ENCODE measurements at places on chromosomes 3 and 15.

GRCh38 chr15:90685591-90686434 lies 31.3 kb upstream of the BLM start:
- no peak for DNase-seq

DNA sequence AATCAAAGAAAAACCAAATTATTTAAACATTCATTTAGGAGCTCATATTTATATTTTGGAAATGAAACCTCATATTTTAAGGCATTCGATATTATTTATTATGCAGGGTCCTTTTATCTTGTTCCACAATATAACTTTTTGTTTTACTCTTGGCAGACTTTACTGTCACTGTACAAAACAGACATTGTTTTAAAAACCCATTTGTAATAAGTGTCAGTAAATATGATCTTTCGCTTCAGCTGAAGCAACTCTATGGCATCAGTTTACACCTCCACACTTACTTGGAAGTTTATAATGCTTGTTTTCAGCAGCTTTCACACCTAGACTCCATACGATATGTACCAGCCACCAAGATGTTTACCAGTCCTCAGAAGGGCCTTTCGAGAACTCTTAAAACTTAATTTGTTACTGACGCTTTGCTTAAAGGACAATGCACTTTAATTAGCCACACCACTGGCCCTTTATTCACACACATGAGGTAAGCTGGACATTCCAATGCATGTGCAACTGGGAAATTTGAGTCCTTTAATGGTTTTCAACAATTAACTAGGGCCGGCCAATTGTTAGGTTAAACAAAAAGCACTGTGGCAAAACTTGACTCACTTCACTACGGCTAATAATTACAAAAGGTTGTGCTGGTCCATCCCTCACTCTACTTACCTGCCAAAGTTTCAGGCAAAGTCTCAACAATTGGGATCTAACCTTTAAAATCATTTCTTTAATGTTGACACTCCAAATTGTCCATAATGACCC lies 16.7 kb downstream of the WWTR1 start:
- no peak for DNase-seq

DNA sequence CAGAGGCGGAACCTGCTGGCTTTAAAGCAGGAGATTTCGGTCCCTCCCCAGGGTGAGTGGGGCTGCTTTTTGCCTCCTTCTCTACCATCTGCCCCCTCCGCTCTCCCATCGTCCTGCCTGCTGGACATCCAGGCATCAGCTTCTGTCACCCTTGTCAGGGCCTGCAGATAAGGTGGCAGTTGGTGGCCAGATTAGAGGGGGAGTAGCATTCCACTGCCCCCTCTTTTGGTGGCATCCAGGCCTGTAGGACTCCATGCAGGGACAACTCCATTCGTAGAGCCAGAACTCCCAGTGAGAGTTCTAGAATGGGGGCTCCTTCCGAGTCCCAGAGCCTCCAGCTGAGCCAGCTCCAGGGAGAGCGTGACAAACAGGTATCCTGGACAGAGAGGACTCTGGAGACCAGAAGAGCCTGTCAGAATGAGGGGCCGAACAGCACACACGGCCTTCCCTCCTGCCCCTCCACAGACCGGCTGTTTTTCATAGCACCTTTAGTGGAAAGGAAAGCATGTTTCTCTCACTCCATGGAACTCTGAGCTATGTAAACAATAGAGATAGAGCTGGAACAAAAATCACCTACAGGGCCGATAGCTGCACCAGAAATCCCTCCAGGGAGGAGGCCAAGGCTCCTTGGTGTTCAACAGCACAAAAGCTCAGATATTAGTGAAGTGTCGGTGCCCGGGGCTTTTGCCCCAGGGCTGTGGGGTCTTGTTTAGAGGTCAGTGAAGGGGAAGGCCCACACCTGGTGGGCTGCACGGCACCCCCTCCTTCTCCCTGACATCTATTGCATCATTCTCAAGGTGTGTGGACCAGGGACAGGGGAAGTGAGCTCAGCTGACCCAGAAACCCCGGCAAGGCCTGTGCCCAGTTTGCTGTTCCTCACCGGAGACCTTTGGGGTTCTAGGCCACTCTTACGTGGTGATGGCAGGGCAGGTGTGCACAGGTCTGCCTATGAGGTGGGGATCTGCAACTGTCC lies 34.2 kb downstream of the MAGEF1 start:
- DNase-seq: no peak

DNA sequence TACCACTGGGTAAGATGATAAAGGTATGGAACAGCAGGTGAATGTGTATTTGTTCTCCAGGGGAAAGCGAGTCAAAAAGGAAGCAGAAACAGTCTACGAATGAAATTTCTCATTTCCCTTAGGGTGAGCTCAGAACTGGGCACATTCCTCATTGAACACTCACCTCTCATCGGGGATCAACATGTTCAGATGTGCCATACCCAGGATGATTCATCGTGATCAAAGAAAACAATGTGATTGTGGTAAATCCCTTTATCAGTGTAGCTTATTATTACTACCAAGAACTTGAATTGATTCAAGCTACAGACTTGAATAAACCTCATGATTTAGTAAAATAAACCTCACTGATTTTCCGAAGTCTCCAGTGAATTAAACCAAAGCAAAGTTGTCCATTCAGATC lies 72.1 kb downstream of the GJD2 start:
- no peak for DNase-seq

DNA sequence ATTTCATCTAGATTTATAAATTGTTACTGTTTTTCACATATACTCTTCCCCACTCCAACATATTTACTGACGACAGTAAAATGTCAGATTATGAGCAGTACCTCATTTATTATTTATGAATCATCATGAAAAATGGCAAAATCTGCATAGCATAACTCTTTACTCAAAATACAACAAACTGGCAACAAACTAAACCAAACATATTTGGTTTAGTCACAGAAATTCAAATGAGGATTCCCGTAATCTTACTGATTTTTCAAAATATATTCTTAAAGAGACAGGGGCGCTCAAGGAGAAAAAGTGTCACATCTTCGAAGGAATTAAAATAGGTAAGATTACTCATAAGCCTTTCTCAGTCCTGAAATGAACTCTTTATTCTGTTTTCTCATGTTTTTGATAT lies 3.0 kb upstream of the GPR87 start:
- DNase-seq: no peak

GRCh38 chr3:186826410-186826975 lies 16.0 kb upstream of the ADIPOQ start:
- DNase-seq: no peak

- no peak for DNase-seq
These were observed 21.2 kb downstream of the IL5RA start for GRCh38 chr3:3089017-3089416.

DNA sequence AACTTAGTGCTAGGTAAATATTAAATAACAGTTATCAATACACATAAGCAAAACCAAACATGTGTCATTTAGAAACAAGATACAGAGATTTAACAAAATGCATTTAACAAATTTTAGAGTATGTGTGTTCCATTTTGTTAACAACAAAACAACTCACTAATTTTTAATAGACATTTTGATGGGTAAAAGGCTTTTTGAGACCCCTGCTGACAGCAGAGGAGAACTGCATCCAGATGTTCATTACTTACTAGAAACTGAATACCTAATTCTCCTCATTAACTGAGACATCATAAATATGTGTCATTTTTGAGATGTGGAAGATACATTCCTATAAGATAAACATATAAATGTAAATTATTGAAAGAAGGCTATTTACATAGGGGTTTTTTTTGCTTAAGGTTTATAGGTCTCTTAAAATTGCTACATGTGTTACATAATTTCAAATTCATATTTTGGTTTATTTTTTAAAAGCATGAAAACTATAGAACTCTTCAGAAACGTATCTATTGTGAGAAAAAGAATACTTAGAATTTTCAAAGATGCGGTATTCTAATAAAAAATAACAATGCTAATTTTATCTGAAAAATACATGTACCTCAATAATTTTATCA lies 1009.8 kb downstream of the TUSC7 start:
- DNase-seq: peak; percentile 12

Measured in H4 (cell line).